Aortic smooth muscle cell (primary cell): ENCODE measurements at places on chromosomes 1 and 21. TPM values are rescaled to one million over a fixed set of nuclear protein-coding genes. Genes with fewer than 3 reads are reported as not detected.

CFHR5 gene
- total RNA-seq = not detected in 2 replicates

WRAP73 gene
- 11.8 and 13.2 TPM in 2 replicates for total RNA-seq

PLPPR4 gene
- 0.50 and 1.6 TPM in 2 replicates for total RNA-seq

RNF2 gene
- total RNA-seq = 12.3 and 18.2 TPM in 2 replicates

SNX7 gene
- 49.5 and 56.6 TPM in 2 replicates for total RNA-seq

HSD11B1 gene
- 6.0 and 52.4 TPM in 2 replicates for total RNA-seq

KCNJ15 gene
- total RNA-seq = 0.12 and 0.13 TPM in 2 replicates

PPFIA4 gene
- total RNA-seq = 0.26 and 0.50 TPM in 2 replicates

EVI5 gene
- 92.9 and 108 TPM in 2 replicates for total RNA-seq

CYP4A11 gene
- 0.13 TPM in 1 of 2 replicates, not detected in the other for total RNA-seq

VANGL1 gene
- total RNA-seq = 6.9 and 9.9 TPM in 2 replicates

OR1C1 gene
- total RNA-seq = not detected in 2 replicates

GJC2 gene
- 3.2 and 4.6 TPM in 2 replicates for total RNA-seq

PADI3 gene
- not detected in 2 replicates for total RNA-seq

KIF21B gene
- total RNA-seq = 0.12 and 0.13 TPM in 2 replicates

CD34 gene
- total RNA-seq = 0.53 and 1.5 TPM in 2 replicates
